ENCODE measurements at places on chromosomes 1 and 21.

GRCh38 chr1:36257375-36257767 lies 33.1 kb downstream of the THRAP3 start:
- no peak for DNase-seq

DNA sequence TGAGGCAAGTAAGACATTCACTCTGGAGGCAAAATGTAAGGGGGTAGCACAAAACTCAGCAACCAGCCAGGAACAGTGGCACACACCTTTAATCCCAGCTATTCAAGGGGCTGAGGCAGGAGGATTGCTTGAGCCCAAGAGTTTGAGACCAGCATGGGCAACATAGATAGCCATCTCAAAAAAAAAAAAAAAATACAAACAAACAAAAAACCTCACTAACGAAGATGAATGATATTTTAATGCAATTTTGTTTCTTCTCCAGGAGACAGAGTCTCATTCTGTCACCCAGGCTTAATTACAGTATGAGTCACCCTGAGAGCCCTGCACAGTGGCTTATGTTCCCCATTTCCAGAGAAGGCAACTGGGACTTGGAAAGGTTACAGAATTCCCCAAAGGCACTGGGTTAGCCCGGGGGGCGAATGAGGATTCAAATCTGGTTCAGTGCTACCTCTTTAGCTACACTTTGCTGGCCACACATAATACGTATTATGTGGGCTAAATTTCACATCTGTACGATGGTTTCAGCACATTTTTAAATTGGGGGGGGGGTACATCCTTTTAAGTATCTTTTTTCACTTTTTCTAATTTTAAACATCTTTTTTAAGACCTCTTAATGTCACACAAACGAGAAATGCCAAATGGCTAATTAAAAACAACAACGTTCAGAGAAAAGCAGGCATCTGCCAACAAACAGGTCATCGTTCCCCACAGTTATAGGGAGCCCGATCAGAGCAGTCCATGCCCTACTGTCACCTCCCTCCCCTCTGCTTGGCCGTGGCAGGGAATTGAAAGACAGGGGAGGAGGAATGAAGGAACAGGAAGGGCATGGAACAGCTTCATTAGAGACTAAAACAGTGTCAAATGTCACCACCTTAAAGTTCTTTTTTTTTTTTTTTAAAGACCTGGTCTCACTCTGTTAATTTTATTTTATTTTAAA lies 3.5 kb downstream of the CELA2A start:
- no peak for DNase-seq

- DNase-seq: no peak
Measured at GRCh38 chr1:31502926-31503511, 73.3 kb upstream of the TINAGL1 start.

GRCh38 chr21:33816174-33816573 lies 99.4 kb downstream of the ATP5PO start:
- no peak for DNase-seq

DNA sequence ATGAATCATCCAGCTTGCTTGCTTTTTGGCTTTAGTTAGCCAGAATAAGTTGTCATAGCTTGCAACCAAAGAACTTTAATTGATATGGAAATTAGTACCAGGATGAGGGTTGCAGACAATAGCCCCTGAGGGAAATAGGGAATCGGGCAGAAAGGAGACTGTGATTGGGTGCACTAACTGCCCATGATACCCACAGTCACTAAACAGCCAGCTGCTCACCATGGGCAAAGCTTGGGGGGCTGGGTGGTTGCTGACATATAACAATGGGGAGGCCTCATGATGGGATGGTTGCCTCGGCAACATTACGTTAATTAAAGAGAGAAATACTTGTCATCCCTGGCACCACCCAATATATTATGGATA lies 17.8 kb upstream of the PLA2G2E start:
- no peak for DNase-seq

DNA sequence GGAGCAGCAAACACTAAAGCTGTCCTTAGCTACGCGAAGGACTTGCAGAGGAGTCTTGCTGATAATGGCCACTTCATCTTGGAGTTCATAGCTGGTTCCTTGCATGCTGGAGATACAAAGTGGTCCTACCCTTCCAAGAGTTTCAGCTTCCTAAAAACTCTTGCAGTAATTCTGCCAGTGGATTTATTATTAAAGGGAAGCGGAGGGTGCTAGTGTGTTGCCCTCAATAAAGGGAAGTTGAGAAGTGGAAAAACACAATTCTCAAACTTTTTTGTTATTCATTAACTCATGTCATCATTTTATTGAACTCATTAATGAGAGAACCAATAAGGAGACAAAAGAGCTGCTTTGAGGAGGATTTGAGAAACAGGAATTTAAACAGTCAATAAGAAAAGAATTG lies 6.5 kb upstream of the HAPLN2 start:
- no peak for DNase-seq

GRCh38 chr1:168763031-168763430 lies 34.0 kb upstream of the DPT start:
- no peak for DNase-seq

DNA sequence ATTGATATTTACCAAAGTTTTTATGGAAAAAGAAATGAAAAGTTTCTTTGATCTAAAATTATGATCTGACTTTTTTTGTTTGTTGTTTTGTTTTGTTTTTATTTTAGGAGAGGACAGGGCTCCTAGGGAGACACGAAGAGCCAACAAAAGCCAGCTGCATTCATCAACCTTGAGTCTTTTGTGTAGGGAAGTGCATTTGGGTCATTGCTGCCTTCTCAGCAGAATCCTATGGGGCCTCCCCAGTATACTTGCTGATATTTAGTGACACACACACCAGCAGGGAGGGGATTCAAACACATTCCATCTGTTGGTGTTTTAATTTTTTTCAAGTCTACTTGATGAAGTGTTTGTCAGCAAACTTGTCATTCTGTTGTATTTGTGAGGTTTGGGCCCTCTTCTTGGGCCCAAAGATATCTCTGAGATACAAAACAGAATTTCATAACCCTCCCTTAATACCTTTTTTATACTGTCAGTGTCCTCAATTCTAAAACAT lies 203.5 kb downstream of the NTNG1 start:
- DNase-seq: no peak

DNA sequence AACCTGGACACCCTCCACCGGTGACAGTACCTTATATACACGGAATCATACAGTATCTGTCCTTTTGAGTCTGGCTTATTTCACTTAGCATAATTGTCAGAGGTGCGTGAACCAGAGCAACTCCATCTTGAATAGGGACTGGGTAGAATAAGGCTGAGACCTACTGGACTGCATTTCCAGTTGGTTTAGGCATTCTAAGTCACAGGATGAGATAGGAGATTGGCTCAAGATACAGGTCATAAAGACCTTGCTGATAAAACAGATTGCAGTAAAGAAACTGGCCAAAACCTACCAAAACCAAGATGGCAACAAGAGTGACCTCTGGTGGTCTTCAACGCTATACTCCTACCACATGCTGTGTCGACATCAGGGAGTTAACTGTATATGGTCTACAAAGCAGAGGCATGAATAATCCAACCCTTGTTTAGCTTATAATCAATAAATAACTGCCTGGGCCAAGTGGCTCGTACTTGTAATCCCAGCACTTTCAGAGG lies 1.4 kb upstream of the FDPS start:
- DNase-seq: peak; percentile 39

DNA sequence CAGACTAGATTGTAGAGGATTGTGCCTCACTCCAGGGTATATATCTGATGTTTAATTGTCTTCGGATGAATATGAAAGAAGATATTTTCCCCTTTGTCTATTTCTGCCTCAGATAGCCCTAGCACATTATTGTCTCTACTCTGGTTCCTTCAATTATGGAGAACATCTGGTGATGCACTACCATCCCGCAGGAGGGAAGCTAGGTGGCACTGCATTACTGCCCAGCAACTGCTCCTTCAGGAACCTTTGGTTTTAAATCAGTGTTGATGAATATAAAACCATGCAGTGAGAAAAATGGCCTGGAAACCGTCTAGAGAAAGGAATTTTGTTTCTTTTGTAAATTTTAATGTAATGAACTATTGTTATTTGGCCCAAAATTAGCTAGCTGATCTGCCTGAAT lies 68.5 kb downstream of the GPR88 start:
- no peak for DNase-seq

- DNase-seq: no peak
Measured at GRCh38 chr1:27436204-27437159, 44.1 kb downstream of the GPR3 start.

- no peak for DNase-seq
Measured at GRCh38 chr1:204605791-204606190, 79.7 kb downstream of the LRRN2 start.

GRCh38 chr1:219405531-219406331 lies 207.2 kb downstream of the ZC3H11B start:
- peak; percentile 31 for DNase-seq

- DNase-seq: no peak
Measured at GRCh38 chr1:170624146-170624545, 39.8 kb upstream of the PRRX1 start.

DNA sequence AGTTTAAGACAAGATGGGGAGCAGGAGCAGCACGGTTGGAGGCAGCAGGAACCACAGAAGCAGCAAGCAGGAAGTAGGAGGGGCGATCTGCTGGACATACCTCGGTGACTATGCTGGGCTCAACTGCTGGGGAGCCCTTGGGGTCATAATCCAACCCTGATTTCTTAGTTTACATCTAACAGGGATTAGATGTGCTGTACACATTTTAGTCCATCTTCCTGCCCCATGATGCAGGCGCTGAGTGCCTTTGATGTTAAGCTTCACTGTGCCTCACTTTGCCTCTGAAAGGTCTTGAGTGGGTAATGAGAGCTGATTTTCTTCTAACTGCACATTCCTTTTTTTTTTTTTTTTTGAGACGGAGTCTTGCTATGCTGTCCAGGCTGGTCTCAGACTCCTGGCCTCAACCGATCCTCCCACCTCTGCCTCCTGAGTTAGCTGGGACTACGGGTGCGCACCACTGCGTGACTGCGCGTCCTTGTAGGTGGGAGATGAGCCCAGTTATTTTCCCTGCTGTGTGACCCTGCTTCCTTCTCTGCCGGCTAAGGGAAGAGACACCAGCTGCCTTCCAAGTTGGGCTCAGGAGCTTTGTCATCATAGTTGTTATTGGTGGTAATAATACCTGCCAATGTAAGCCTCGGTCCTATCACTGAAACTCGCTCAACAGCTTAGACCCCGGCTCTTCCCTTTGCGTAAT lies 1.1 kb upstream of the RCAN3 start:
- peak; percentile 37 for DNase-seq

DNA sequence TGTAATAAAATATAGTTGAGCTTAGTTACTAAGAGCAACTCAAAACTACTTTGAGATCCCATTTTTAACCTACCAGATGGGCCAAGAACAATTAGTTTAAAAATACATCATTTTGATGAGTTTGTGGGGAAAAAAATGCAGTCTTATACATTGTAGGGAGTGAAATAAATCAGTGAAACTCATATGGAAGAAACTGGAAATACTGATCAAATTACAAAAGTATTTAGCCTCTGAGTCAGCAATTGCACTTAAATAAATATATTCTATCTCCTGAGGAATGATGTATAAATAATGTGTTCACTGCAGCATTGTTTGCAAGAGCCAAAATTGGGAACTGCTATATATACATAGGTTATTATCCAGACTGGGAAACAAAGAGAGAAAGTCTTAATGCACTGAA lies 4.6 kb upstream of the SMCP start:
- no peak for DNase-seq

- peak; percentile 30 for DNase-seq
Measured at GRCh38 chr21:42796327-42797062, 82.8 kb downstream of the WDR4 start.

DNA sequence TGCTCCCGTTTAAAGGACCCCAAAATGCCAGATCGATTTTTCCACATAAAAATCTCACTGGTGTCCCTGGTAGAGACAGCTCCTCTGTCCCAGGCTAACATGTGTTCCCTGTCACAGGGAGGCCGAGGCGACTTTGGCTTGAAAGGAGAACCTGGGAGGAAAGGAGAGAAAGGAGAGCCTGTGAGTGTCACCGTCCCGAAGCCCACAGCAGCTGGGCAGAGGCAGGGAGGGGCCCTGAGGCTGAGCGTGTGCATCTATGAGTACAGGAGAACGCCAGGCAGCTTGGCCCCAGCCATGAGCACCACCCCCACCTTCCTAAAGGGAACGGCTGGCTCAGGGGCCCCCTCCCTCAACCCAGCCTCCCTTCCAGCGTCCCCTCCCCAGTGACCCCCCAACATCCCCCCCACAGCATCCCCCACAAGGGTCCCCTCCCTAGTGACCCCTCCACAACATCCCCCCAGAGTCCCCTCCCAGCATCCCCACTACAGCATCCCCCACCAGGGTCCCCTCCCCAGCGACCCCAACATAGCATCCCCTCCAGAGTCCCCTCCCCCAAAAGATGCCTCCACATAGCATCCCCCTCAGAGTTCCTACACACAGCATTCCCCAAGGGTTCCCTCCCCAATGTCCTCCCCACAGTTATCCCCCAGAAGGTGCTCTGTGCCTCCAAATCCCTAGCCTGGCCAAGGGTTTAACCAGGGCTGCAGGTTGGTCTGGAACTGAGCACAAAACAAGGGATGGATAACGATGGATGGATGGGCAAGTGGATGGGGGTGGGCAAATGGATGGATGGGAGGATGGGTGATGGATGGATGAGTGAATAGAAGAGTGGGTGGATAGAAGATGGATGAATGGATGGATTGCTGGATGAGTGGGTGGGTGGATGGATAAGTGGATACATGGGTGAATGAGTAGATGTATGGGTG lies 25.1 kb downstream of the COL6A2 start:
- DNase-seq: no peak

DNA sequence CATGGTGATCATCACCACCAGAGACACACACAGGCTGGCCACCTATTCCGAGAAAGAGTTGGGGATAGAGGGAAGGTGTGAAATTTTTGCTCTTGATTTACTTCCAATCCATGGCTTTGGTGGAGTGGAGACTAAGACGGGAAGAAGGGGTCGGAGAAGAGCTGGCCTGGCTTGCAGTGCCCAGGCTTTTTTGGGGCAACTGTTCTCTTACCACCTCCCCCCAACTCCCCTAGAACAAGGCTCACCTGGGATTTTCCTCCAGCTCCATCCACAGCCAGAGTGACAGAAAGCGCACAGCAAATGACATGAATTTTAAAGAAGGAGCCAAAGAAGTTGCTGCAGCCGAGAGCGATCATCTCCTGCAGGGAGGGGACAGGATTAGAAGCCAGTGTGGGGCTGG lies 16.0 kb downstream of the SLC26A9 start:
- no peak for DNase-seq

GRCh38 chr1:151072224-151072623 lies 1.7 kb downstream of the GABPB2 start:
- no peak for DNase-seq

DNA sequence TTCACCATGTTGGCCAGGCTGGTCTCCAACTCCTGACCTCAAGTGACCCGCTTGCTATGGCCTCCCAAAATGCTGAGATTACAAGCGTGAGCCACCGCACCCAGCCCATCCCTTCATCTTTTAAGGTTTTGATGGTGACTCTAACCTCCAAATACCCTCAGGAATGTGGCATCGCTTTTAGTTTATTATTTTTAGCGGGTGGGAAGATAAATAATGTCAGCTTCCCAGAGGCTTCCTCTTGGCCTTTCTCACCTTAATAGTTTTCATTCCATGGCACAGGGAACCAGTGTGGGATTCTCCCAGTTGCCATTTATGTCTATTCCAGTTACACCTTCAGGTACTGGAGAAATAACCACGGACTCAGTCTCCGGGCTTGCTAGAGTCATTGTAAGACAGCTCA lies 92.1 kb upstream of the LRRN2 start:
- no peak for DNase-seq

- DNase-seq: no peak
Measured at GRCh38 chr1:209685821-209686220, 10.6 kb downstream of the G0S2 start.
